ENCODE measurements at places on chromosomes 16 and 17.
A peak's percentile ranks its signal among the peaks of the same experiment; 100 is the strongest.

GRCh38 chr17:48100591-48101011 lies 677 bp downstream of the CBX1 start:
- peak; percentile 61 for DNase-seq

GRCh38 chr16:62036802-62037135 lies 531 bp upstream of the CDH8 start:
- no peak for DNase-seq

GRCh38 chr16:13143551-13143950 lies 242.2 kb downstream of the SHISA9 start:
- DNase-seq = no peak

GRCh38 chr17:75819678-75820077 lies 24.5 kb downstream of the UNC13D start:
- DNase-seq = no peak

DNA sequence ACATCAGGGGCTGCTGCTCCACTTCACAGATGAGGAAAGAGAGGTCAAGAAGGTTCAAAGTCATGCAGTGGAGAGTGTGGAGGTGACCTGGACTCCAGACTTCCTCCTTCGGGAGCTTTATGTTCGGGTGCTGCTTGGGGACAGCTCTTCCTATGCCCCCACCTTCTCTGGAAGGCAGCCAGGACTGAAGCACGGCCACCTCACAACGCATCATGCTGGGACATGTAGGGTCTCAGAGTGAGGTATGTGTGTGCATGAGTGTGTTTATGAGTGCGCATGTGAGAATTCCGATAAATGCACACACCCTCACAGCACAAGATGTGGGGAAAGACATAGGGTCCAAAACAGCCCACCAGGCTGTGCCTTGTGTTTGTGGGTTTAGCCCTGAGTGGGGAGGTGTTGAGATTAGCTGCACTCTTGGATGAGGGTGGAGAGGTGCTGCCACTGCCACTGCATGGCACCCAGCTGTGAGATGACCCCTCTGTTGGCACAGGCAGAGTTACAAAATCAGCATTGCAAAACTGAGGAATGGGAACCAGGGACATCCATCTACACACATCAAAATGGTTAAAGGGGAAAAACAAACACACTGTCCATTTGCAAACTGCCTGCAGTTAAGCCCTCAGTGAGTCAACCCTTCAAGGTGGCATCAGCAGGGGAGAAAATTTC lies 367.4 kb downstream of the SEC14L1 start:
- no peak for DNase-seq

GRCh38 chr17:80613732-80614071 lies 69.1 kb downstream of the RPTOR start:
- no peak for DNase-seq

DNA sequence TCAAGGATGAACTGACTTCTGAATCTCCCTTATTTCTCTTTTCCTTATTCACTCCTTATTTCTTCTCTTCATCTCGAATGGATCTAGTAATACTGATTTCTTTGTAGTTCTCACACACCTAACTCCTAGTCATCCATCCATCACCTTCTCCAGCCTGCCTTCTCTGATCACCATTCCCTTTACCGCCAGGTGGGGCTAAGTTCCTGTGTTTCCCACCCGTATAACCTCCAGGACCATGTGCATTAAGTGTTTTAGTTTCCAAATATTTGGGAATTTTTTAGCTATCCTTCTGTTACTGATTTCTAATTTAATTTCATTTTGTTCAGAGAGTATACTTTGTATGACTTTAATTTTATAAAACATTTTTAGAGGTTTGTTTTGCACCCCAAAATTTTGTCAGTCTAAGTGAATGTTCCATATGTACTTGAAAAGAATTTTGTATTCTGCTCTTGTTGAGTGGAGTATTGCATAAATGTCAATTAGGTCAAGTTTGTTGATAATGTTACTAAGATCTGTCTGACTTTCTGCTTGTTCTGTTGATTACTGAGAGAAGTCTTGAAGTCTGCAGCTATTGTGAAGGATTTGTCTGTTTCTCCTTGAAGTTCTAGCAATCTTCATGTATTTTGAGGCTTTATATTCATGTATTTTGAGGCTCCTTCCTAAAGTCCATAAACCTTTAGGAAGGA lies 8.8 kb downstream of the BPTF start:
- no peak for DNase-seq

DNA sequence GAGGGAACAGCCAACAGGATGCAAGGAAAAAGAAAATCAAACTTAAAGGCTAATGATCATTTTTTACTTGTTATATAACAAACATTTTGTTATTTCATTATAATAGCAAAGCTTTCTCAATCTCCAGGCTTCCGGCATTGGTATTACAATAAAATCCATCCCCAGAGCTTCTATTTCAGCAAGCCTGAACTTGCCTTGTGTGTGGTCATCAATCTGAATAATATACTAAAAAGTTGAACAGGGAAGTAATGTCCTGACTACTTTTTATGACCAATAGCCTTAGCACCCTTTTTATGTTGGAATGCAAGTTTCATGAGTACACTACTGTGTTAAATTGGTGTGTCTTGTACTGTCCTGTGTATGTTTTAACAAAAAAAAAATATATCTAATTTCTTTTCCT lies 27.1 kb upstream of the VWA3A start:
- DNase-seq = no peak

- DNase-seq = no peak
These were observed 76.3 kb upstream of the RBL2 start for GRCh38 chr16:53357955-53358354.

DNA sequence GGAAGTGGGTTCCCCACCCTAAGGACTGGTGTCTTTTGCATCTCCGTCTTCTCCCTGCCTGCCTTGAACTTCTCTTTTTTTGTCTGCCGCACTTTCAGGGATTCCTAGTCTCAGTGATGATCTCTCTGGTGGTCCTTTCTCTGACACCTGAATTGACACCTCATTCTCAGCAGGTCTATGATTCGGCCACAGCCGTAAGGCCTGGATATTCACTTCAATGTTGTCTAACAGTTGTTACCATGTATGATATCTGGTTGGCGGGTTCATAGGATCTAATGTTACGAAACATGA lies 25.1 kb upstream of the SLC47A1 start:
- DNase-seq = no peak

- DNase-seq = peak; percentile 100
These were observed 179.7 kb downstream of the RAB11FIP4 start for GRCh38 chr17:31570951-31571892.

DNA sequence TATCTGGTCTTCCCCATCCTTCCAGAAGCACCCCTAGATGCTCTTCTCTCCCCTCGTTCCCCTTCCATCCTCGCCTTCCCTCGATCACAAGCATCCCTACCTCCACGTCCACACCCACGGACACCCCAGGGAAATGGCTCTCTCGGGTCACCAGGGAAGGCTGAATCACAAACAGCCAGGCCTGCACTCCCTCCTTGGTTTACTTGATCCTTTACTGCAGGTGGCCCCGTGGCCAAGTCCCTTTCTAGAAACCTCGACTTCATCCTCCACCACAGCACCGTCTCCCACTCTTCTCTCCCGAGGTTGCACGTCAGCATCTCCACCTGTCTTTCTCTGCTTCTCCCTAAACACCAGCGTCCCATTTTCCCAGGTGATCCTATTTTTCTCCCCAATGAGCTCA lies 6.5 kb upstream of the RBFOX3 start:
- DNase-seq = no peak

- peak; percentile 77 for DNase-seq
These were observed 9.0 kb downstream of the TMEM98 start for GRCh38 chr17:32936894-32937500.

DNA sequence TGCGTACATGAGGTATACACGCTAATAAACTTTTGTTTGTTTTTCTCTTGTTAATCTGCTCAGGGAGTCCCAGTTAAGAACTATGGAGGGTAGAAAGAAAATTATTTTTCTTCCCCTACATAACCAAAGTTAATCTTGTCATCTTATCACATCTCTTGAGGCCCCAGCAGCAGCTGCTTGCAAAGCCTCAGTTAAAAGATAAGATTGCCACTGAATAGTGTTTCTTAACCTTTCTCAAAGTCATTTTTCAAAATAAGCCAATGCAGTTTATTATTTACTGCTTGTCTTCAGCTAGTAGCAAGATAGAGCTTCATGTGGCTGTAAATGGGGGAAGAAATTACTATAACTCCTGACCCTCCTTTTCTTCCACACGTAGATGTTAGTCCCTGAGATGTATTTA lies 21.5 kb upstream of the APOH start:
- no peak for DNase-seq

GRCh38 chr17:65191811-65192740 lies 54.9 kb downstream of the RGS9 start:
- DNase-seq = peak; percentile 48

DNA sequence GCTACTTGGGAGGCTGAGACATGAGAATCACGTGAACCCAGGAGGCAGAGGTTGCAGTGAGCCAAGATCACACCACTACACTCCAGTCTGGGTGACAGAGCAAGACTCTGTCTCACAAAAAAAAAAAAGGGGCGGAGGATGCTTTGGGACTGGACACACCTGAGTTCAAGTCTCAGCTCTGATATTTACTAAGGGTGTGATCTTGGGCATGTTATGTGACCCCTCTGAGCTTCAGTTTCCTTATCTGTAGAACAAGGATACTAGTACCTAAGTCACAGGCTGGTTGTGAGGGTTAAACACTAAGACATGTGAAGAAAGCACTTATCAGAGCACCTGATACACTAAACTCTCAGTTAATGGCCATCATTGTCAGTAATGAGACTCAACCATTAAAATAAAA lies 25.9 kb downstream of the HOXB1 start:
- DNase-seq = no peak

DNA sequence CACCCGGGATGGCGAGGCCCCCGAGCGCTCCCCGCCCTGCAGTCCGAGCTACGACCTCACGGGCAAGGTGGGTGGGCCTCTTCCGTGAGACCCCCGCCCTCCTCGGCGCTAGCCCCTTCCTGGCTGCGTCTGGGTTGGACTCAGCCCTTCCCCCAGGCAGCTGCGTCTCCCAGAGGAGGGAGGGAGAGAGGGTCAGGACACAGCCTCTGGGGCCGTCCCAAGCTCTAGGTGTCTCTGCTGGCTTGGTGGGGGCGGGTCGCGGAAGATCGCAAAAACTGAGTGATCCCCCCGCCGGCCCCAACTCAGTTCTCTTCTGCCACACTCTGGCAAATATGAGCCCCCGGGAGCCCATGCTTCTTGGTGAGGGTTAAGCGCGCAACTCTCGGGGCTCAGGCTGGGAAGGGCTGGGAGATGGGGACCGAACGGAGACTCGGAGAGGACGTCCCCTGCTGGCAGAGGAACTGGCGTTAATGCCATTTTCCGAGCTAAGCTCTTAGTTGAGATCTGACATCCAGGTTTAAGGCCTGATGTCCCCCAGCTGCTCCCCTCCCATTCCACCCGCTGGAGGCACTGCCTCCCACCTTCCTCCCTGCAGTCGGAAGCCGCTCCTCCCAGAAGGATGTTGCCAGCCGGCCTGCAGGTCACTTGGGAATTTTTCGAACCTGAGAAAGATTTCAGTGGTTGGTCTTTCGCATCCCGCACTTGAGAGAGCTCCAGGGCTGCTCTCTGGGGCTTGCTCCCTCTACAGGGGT lies 419 bp downstream of the RAB37 start:
- DNase-seq = no peak

- DNase-seq = peak; percentile 60
These were observed 6.3 kb downstream of the CCDC102A start for GRCh38 chr16:57530104-57530521.

DNA sequence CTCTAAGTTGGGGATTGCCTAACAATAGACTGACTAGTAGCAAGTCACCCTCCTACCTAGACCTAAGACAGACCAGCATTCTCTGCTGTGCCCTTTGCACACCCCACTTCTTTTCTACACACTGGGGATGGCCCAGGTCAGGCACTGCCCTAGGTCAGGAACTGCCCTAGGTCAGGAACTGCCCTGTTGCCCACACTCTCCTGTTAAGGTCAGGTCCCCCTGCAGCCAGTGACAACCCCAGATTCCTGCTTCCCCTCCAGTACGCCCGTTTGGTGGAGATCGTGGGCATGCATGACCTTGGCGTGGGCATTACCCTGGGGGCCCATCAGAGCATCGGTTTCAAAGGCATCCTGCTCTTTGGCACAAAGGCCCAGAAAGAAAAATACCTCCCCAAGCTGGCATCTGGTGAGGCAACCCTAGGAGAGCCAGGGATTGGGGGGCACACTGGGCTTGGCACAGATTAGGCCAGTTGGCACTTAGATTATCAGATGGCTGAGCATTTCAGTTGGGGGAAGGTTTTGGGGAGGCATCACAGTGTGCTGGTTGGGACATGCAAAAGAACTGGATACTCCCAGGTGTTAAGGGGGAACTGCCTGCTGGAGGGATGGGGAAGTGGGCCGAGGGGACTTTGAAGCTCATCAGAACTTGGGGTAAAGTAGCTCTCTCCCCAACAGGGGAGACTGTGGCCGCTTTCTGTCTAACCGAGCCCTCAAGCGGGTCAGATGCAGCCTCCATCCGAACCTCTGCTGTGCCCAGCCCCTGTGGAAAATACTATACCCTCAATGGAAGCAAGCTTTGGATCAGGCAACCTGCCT lies 1.7 kb downstream of the ACADVL start:
- DNase-seq = no peak

DNA sequence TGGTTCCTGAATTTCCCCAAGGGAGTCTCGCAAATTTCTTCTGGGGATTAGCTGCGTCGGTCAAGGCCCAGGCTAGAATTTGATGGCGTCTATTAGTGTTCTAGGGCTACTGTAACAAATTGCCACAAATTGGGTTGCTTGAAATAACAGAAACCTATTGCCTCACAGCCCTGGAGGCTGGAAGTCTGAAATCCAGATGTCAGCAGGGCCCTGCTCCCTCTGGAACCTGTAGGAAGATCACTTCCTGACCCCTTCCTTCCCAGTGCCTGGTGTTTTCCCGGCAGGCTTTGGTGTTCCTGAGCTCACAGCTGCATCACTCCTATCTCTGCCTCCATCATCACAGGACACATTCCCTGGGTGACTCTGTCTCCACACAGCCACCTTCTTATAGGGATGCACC lies 24.4 kb downstream of the DHRS7C start:
- no peak for DNase-seq

- no peak for DNase-seq
These were observed 2140.2 kb downstream of the TP53TG3F start for GRCh38 chr16:35599429-35600160.

- no peak for DNase-seq
These were observed 29.0 kb downstream of the ETV4 start for GRCh38 chr17:43517161-43517560.

GRCh38 chr17:15274017-15274416 lies 8.9 kb upstream of the PMP22 start:
- DNase-seq = no peak

DNA sequence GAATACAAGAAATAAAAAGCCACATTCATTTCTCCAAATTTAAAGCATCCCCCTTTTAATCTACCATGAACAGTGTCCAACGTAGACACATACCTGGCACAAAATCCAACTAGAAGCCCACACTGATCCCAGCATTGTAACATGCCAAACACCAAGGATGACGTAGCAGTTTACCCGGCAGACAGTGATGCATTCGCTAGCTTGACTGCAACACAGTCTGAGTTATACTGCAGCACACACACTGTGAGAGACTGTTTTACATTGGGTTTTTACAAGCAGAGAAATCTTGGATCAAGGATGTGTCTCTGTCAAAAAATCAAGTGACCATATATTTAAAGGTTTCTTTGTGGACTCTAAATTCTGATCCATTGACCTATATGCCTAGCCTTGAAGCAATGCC lies 74.5 kb upstream of the C17orf78 start:
- peak; percentile 78 for DNase-seq

All from fibroblast of the aortic adventitia (primary cell).